Right renal pelvis (tissue), 4 donors: ENCODE measurements at places on chromosomes 12 and 14.

- no peak for DNase-seq
These were observed 2.7 kb upstream of the GZMH start for GRCh38 chr14:24612196-24612595.

- no peak for DNase-seq
These were observed 53.0 kb upstream of the KITLG start for GRCh38 chr12:88633312-88633711.

DNA sequence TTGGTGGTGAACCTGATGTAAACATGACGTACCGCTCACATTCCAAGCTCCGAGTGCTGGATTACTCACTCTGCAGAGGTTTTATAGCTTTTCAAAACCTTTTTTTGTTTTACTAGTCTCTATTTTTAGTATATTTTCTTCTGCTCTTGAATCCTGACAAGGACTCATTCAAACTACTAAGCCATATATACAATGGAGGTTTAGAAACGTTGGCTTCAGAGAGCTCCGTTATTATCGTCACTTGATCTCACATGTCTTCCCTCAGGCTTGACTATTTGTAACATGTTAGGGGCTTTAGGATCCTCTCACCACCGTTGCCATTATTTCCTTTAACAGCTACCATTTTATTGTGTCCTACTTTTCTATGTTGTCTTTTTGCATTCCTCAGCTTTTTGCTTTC lies 1321.5 kb upstream of the FLRT2 start:
- no peak for DNase-seq

DNA sequence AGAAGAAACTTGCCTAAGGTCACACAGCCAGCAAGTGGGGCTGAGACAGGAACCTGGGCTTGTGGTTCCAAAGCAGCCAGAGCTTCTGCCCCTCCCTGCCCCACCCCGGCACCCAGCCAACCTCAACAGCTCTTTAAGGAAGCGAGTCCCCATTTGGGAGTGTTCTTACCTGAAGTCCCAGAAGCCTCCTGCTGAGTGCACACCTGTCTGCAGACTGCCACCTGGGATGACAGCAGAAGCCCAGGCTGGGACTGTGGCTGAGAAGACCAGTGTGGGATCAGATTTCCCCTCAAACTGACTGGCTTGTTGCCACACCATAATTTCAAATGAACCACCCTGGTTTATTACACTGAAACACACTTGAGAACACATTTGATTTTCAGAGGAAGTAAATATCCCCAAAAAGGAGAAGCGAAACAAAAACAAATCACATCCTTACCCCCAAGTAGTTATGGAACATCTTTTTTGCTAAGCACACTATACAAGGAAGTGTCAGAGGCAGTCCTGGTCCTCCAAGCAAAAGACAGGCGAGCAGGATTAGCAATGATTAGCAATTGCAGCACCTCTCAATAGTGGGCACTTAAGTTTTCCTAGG lies 6.3 kb upstream of the RIN3 start:
- no peak for DNase-seq

DNA sequence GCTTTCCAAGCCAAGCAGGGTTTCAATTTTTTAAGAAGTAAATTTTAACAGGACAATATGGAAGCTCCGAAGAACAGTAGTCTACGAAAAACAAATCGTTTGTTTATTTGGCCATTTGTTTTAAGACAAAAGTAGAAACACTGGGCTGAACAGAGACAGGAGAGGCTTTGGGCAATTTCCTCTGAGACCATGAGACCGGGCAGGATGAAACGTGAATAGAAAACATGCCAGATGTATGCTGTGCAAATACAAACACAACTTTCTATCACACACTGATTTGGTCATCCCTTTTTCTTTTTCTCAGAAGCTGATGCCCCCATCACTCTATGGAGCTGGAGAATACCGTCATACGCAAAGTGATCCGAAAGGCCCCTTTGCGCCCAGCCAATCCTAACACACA lies 1111.1 kb downstream of the BCL11B start:
- DNase-seq: no peak
